Mesendoderm (in vitro differentiated cells): ENCODE measurements at places on chromosomes 2 and 18.

DNA sequence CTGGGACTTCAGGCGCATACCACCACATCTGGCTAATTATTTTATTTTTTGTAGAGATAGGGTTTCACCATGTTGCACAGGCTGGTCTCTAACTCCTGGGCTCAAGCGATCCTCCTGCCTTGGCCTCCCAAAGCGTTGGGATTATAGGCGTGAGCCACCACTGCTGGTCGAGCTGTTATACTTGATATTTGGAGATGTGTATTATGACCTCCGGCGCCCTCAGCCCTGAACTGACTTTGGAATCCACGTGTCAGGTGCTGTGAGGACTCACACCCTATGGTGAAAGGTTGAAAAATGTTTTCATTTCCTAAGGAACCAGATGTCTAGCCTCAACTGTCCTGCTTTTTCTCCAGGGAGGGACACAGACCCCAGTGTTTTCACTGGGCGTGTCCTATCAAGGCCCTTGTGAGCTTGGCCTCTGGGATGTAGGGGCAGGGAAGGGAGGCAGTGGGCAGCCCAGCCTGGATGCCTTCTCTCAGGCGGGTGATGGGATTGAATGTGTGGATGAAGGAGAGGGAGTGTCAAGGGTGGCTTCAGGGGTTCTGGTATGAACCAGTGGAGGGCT, 56.4 kb upstream of the HAAO start:
- DNase-seq = no peak

DNA sequence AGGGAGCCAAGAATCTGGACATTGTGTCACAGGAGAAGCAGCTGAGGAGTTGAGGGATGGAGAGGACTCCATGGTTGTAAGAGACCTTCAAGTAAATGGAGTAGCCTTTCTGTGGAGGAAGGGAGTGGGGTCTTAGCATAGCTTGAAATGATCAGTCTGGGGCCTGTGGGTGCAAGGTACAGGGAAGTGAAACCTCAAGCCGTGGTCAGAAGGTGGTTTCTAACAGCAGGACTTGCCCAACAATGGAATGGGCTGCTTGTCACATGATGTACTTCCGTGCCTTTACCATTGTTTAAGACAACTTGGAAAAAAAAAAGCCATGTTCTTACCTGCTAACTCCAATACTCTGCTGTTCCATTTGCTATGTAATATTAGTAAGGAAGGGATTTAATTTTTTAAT, 140.7 kb downstream of the LDLRAD4 start:
- no peak for DNase-seq

GRCh38 chr18:75874401-75875089, 447.0 kb upstream of the SMIM21 start:
- no peak for DNase-seq

- DNase-seq = peak; percentile 70
Measured at GRCh38 chr2:119820275-119820674, 60.6 kb downstream of the PTPN4 start.

DNA sequence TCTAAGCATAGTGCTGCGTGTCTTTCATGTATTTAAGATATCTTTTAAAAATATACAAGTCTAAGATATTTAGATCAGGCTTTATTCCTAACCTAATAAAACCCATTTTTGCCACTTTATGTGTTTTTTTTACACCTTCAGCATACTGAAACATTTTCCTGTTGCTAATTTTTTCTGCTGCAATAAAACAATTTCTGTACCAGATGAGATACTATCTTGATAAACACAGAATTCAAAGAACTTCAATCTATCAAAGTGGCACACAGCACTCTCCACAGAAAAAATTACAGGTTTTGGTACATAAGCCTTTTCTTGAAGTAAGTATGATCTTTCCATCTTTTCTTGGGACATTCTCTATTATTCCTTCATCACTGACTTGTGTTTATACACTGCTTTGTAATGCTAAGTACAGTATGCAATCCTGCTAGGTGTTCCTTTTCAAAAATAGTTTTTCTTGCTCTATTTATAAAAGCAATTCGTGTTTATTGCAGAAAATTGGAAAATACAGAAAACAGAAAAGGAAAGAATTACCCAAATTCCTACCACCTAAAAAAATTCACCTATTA, 16.2 kb downstream of the REV1 start:
- no peak for DNase-seq

DNA sequence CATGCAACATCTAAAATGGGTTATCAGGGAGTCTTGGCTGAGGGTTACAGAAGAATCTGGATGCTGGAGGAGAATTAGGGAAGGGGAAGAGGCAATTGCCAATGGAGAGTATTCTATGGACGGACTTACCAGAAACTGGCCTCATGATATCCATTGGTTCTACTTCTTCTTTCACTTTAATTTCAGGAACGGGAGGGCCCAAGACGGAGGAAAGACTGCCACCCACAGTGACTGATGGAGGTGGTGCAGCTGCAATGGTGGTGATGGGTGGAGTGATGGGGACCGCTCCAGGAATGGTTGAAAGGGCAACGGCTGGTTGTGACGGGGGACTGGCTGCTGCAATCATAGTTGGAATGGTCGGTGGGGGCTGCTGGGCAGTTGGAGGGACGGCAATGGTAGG, 69.1 kb upstream of the AMMECR1L start:
- no peak for DNase-seq
